GM03348 (cell line): ENCODE measurements at places on chromosomes 3 and 15.

- DNase-seq = no peak
Observed at GRCh38 chr3:102026656-102027055, 177.3 kb downstream of the NFKBIZ start.

- DNase-seq = no peak
Observed at GRCh38 chr3:59443618-59444293, 393.9 kb upstream of the CFAP20DC start.

- DNase-seq = no peak
Observed at GRCh38 chr3:170098753-170099152, 61.0 kb downstream of the GPR160 start.

DNA sequence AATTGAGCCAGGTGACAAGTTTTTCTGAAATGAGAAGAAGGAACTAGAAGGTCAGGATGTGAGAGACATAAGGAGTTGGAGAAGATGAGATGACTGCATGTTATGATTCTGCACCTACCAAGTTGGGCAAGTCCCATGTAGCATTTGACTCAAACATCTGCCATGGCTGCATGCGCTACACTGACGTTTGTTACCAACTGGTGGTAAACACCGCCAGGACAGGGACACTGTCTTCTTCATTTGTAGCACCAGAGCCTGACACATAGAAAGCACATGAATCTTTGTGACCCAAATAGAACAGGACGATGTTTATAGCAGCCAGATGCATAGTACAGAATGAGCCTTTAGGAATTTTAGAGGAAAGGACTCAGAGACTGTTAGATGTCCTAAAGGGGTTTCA is 236.7 kb downstream of the MYRIP start:
- no peak for DNase-seq

- no peak for DNase-seq
Observed at GRCh38 chr15:34609102-34610057, 25.9 kb upstream of the GOLGA8B start.

GRCh38 chr3:35954413-35954812 is 315.1 kb downstream of the ARPP21 start:
- no peak for DNase-seq

- DNase-seq = no peak
Observed at GRCh38 chr3:126965526-126966080, 17.3 kb upstream of the PLXNA1 start.

DNA sequence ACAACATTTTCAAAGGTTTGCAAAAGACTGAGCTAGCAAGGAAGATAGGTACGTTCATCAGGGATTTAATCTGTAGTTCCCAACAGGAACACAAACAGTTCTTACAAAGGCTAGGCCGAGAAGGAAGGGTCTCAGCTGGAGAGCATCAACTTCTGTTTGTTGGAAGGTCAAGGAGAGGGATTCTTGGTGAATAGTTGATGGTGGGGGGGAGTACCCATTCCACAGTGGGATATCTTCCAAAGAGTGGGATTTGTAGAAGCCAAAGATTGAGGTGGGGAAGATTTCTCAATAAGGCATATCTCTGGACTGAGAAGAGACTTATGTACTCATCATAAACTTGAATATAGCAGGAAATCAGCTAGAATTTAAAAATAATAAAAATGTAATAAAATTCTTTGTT is 231.8 kb downstream of the CHST2 start:
- DNase-seq = no peak

- DNase-seq = no peak
Observed at GRCh38 chr3:59142556-59142955, 92.7 kb upstream of the CFAP20DC start.

GRCh38 chr3:32113566-32113965 is 7.1 kb downstream of the GPD1L start:
- DNase-seq = no peak

- DNase-seq = no peak
Observed at GRCh38 chr3:193960487-193961274, 175.3 kb upstream of the HES1 start.

- no peak for DNase-seq
Observed at GRCh38 chr3:61132062-61132461, 119.2 kb downstream of the FHIT start.

DNA sequence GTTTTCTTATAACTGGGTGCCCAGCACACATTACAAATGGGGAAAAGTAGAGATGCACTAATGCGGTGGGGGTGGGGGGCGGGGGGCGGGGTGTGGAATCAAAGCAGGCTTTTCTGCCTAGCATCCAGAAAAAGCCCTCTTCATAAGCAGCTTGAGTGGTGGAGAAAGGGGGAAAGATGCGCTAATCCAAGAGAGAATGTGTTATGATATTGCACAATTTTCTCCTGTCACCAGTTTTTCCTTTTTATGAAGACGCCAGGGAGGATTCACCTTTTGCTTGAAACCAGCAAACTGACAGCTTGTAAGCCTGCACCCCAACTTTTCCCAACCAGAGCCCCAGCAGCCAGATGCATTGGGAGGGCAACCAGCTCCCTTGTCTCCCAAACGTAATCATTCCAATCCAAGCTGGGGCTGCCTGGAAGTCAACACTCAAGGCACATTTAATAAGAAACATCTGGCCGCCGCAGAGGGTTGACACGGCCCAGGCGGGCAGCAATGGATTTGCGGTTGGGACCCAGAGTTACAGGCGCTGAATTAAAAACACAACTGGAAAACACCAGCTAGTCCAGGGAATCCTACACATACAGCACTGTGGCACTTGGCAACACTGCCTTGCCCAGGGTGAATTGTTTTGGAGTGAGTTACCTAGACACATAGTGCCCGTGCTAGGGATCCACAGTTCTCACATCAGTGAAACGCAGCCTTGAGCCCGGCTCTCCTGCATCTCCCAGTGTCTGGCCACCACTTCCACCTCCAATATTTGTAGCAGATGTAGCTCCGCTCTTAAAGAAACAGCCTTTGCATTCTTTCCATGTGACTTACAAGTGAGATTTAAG is 218.5 kb upstream of the PRICKLE2 start:
- DNase-seq = peak; percentile 86

- no peak for DNase-seq
Observed at GRCh38 chr3:62211675-62212429, 161.5 kb downstream of the FEZF2 start.

- peak; percentile 80 for DNase-seq
Observed at GRCh38 chr3:112074616-112075497, 11.3 kb upstream of the C3orf52 start.

DNA sequence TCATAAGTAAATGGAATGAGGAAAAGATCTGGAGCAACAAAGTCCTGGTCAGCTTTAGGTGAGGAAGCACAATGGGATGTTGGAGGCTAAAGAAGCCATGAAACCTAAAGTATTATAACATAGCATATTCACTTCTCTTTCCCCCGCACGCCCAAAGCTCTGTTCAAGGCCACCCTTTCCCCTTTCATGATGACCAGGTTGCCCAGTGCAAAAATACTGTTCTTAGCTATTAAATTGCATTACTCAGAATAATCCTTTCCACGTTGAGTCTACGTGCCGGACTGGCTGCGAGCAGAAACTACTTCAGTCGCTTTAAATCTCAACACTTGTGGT is 589 bp upstream of the MAPKBP1 start:
- no peak for DNase-seq

- DNase-seq = no peak
Observed at GRCh38 chr3:118480101-118480860, 554.4 kb downstream of the IGSF11 start.

DNA sequence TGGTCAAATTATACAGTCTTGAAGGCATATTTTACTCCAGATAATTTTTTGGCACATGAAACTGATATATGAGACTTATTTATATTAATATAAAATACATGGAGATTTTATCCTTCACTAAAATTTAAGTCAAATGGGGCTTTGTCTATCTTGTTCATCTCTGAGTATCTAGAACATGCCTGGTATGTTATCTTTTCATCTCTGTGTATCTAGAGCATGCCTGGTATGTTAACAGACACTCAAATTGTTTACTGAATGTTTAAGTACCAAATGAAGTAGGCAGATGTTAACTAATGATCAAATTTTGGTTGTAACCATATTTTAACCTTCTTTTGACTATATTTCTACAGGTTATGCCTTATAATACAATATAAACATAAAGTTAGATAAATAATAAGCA is 7.7 kb downstream of the GTF2A2 start:
- DNase-seq = no peak

- DNase-seq = no peak
Observed at GRCh38 chr15:58532126-58532525, 100.3 kb downstream of the LIPC start.

DNA sequence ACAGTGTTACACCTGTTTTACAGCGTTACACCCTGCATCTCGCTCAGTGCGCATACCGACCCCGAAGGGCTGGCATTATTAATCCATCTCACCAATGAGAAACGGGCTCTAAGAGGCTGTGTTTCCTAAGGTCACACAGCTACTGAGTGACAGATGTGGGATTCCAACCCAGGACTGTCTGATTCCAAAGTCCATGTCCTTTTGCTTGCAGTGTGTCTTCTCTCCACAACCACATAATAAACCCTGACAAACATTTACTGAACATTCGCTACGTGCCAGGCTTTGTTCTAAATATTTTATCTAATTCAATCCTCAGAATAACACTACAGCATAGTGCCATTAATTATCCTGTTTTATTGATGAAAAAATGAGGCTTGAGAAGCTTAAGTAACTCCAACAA is 79.1 kb downstream of the RAB11A start:
- no peak for DNase-seq

DNA sequence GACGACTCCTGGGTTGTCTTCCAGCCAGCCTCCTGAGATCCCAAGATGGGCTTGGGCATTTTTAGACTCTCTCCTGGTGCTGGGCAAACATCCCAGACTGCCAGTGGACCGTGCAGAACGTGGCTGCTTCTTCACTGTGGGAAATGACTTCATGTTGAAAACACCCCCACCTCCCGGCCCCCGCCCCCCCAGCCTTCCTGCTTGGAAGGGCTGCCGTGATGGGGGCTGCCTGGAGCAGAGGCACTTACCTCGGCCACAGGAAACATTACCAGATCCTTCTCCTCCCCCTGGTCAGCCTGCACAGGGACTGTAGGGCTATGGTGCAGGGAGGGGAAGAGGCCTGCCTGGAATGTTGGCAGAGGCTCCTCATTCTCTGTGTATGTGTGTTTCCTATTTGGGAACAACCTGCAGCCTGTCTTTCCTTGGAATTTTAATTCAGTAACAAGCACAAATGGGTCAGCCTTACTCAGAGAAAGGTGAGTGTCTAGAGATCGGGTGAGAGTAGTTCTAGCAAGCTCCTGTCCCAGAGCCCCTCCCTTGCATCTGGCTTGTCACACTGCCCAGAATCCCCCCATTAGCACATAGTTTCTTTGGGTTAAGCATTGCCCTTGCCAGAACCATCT is 90.8 kb downstream of the ANP32A start:
- peak; percentile 73 for DNase-seq

DNA sequence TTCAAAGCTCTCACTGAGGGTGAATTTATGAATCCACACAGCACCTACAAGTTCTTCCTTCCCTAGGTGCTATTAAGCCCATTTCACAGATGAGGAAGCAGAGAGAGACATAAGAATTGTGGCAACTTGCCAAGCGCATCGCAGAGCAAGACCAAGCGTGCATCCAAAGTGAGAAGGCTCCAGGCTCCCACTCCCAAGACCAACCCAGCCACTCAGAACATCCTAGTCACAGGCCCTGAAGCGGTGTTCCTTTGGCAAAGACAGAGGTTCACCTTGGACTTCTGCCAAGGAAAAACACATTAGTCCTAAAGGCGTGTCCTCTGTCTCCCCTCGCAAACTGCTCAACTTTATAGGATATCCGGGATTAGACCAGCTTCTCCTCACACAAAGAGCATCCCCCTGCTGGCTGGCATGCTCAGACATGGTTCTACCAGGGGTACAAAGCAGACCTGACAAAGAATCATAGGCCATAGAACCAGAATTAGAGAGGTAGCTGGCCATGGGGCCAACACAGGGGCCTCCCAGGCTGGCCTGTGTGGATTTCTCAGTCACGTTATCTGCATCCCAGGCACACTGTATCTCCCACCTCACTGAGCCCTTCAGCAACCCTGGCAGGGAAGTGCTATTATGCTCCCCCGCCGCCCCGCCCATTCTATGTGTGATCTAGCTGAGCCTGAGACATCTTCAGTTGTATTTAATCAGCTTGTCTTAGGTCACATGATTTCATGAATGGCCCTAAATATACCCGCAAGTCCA is 160.2 kb downstream of the FOXP1 start:
- DNase-seq = no peak

GRCh38 chr3:69445024-69445423 is 59.1 kb upstream of the FRMD4B start:
- no peak for DNase-seq

- DNase-seq = peak; percentile 66
Observed at GRCh38 chr3:15064299-15064834, 748 bp downstream of the MRPS25 start.

- DNase-seq = no peak
Observed at GRCh38 chr3:193387596-193387995, 9.0 kb upstream of the ATP13A5 start.

GRCh38 chr15:71760852-71761251 is 49.5 kb upstream of the NR2E3 start:
- no peak for DNase-seq

DNA sequence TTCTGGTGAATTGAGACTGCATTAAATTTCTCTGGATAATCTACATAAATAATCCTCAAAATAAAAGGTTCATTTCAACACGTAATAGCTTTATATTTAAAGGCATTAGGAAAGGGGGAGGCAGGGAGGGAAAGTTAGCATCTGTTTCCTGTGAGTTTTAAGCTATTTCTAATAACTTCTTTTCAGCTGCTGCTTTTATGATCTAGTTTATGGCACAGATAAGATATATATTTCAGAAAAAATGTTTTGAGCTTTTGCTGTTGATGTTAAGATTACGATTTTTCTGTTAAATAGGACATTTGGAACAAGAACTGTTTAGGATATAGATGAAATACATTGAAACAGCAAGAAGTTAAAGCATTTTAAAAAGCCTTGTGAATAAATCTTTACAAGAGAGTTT is 30.0 kb downstream of the UBE2E1 start:
- DNase-seq = no peak

DNA sequence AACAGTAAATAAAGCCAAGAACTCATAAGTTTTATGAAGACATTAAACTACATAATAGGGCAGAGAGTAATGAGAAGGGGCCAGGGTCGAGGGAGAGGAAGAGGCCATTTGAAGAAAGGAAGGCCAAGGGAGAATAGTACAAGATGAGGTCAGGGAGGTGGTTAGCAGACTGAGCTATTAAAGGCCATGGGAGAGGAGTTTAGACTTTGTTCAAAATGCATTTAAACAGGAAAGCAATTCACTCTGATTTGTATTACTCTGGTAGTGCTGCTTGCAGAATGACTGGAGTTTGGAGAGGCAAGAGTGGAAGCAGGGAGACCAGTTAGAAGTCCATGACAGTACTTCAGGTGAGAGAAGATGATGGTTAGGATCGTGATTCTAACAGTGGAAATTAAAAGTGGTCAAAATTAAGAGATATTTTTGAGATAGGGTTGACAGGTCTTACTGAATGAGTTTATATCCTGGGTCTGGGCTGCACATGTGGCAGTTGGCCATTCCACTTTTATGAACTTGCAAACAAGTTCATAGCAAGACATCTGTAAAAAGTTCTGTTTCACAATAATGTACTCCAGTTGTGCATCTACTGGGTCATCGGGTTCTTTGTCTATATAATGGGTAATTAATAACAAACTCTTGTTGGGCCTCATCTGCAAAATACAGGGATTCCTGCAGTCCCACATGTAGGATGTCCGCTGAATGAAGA is 16.3 kb downstream of the PPP2R3A start:
- DNase-seq = no peak

- no peak for DNase-seq
Observed at GRCh38 chr3:39315420-39315819, 14.1 kb upstream of the CCR8 start.

- no peak for DNase-seq
Observed at GRCh38 chr15:99232740-99233139, 16.6 kb downstream of the TTC23 start.
